ENCODE measurements at places on chromosomes 12 and 14.

- DNase-seq, result no peak
Measured at GRCh38 chr12:103043531-103044486, 86.3 kb downstream of the ASCL1 start.

DNA sequence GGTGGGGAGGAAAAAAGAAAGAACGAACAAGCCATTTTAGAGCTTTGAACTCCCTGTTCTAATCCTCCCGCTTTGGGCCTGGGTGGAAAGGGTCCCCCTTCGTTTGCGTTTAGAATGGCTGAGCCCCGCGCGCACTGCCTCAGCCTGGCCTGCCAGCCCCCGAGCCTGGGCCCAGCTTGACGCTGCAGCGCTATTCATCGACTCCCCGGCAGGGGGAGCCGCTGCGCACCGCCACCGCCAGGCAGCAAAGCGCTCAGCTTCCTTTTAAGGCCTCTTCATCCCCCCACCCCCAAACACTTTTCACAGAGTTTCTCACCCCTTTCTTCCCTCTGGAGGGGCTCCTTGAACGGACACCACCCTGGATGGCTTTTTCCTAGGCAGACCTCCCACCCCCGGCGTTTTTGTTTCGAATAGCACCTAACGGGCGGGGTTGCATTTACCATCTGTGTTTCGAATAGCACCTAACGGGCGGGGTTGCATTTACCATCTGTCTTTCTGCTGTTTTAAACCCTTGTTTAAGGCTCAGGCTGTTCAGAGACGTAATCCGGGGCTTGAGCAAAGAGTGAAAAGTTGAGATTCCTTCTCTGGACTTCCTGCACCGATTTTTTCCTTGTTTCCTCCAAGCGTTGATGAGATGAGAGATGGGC is 56.4 kb upstream of the PIWIL1 start:
- DNase-seq, result peak; percentile 14

DNA sequence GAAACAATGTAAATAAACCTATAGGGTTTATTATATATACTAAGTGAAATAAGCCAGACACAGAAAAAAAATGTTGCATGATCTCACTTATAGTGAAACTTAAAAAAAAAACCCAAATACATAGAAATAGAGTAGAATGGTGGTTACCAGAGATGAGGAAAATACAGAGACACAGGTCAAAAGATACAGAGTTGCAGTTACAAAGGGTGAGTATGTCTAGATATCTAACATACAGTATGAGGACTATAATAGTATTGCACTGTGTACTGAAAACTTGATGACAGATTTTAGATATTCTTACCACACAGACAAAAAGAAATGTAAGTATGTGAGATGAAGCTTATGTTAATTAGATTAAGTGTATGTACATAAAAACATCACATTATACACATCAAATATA is 28.1 kb downstream of the CLEC2D start:
- no peak for DNase-seq

DNA sequence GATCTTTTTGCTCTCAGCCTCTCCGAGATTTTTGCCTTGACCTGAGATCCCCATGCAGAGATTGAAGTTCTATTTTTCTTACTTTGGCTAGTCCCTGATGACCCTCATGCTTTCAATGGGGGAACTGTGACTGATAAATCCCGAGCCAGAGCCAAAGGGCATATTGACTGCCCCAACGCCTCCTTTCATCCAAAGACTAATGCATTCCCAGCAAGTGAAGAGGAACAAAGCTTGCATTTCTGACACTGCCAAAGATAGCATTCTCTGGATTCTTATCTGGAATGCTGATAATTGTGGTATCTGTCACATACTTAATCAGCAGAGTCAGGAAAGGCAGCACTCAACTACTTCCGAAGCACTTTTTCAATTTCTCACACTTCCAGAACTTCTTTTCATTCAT is 152.3 kb upstream of the EGLN3 start:
- no peak for DNase-seq

DNA sequence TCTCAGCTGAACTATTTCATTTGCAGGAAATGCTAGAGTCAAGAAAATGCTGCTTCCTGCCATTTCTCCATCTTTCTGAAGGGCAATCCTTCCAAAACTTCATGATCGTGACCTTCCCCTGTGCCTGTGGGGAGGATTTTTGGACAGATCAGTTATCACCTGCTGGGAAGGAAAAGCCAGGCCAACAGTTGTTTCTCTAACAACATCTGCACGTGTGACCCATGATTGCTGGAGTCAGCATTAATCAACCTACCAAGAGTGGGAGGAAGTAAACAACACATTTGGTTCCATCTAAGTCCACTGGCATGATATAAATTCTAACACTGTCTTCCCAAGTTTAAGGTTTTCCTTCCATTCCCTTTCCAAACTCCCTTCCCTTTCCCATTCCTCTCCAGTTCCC is 172.7 kb downstream of the APAF1 start:
- no peak for DNase-seq

GRCh38 chr12:41186026-41186425 is 2.1 kb upstream of the PDZRN4 start:
- no peak for DNase-seq

DNA sequence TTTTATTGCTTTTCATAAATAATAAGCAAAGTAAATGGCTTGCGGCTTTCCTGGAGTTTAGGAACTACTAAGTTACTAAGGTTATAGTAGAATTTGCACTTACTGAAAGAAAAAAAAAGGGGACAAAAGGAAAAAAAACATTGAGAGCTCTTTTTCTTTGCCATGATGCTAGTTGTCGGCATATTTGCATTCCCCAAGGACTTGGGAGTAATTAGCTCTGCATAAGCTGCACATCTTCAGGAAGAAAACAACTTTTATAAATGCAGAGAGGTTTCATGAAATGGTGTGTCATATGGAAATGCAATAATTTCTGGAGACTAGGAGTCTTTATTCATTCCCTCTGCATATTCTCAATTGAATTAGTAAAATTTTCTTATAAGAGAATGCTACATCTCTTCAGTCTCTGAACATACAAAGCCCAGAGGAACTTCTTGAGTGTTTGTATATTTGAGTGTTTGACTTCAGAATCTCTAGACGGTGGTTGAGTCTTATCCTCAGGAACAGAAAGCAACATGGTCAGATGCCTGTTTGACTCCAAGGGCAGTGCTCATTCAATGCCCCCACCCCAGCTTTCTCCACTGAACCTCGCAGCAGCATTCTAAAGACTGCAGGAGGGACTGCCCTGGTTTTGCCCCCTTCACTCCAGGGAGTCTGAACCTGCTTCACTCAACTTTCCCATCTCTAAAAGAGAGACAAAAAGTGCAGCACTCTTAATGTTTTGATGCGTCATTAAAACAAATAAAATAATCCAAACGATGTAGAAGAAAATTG is 158.9 kb upstream of the EEA1 start:
- DNase-seq, result no peak

DNA sequence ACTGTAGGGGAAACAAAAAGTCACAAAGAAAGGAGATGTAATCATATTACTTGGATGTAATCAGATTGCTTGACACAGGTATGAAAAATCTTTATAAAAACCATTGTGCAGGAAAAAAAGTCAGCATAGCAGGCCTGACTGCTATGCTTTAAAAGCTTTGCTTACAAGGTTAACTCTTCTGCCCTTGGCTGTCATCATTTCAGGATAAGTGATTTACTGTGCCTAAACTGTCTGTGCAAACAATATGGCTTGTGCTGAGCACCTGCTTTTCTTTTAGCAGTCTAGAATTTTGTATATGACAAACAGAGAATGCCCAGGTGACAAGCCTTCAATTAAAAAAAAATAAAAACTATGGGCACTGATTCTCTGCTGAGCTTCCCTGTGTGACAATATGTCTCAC is 63.8 kb upstream of the PLEKHG7 start:
- DNase-seq, result no peak

- no peak for DNase-seq
Measured at GRCh38 chr12:132146098-132146497, 1.8 kb downstream of the NOC4L start.

DNA sequence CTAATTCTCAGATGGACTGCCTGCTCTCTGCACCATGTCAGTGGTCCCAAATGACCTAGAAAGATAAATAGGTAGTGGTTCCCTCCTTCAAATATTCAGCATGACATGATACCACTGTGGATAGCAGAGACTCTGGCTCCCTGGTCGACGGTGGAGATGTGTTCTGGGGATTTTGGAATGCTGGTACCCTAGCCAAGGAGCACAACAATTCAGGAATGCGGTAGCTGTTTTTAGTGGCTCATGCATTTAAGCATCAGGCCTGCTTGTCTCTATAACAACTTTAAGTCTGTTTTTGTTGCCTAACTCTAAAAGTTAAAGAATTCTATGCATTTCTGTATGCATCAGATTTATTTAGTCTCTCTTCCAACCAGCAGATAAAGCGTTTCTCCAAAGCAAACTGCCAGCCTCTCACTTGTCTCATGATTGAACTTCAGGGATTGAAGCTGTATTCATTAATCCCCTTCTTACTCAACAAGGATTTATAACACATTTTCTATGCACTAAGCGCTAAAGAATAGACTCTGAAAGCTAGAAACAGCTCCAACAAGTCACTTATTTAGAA is 164.9 kb upstream of the BMP4 start:
- no peak for DNase-seq

DNA sequence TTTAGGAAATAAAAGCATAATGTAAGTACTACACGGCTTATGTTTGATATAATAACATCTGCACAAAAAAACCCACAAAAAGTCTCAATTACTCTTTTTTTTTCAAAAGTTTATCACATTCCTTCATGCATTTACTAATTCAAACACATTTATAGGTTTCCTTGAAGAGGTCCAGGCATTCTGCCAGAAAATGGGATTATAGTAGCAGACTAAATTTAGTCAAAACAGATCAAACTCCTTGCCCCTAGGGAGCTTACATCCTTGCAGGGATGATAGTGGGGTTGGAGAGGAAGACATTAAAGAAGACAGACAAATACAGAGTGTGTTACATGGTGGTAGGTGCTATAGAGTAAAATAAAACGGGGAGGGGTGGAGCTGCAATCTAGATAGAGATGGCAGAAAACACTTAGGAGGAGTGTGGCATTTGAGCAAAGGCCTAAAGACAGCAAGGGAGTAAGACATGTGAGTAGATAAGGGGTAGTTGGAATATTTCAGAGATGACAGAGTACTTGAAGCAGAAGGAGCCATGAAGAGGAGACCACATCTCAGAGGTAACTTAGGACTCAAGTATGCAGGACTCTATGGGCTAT is 266.9 kb downstream of the PPFIA2 start:
- DNase-seq, result no peak

DNA sequence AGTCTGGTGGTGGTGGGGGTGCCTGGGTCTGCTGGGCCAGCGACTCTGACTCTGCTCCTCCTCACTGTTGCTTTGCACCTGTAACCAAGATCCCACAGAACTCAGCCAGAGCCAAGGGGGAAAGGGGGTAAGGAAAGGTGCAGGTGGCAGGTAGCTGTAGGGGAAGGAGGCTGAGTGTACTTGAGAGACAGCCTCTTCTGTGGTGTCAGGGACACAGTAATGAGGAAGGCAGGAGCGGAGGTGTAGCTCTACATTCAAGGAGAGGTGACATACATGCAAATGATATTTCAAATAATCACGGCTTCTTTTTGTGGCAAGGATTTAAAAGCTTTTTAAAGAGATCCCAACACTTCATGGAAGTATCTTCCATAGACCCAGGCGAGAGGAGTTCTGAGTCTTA is 23.4 kb downstream of the TESPA1 start:
- no peak for DNase-seq

- no peak for DNase-seq
Measured at GRCh38 chr14:62674563-62675237, 370.6 kb downstream of the KCNH5 start.

DNA sequence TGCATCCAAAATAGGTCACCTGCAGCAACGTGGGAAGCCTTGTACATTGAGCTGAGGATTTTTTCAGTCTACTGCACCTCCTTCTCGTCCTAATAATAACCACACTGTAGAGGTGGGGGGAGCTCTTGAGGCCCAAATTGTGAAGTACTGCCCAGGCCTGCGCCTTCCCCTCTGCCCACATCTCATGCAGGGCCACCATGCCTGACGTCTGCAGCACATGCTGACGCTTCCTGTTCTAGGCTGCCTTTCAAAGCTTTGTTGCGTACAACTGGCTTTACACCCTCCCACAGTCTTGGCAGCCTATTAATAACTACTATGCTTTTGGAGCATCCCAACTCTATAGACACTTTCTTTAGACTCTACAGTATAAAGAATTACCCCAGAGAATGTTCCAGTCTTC is 26.5 kb upstream of the TTC7B start:
- DNase-seq, result peak; percentile 1

- no peak for DNase-seq
Measured at GRCh38 chr12:108338915-108339657, at the start of gene CMKLR1. TSS of gene CMKLR1 (minus strand) at chr12:108339311. CDS start at chr12:108293591, 45,720 bp downstream.

GRCh38 chr12:85325442-85325841 is 45.4 kb downstream of the ALX1 start:
- no peak for DNase-seq

- DNase-seq, result peak; percentile 63
Measured at GRCh38 chr14:50736932-50737419, 68.9 kb upstream of the SAV1 start.

- no peak for DNase-seq
Measured at GRCh38 chr12:128790653-128791373, 32.9 kb downstream of the SLC15A4 start.

GRCh38 chr12:68671179-68671578 is 15.6 kb upstream of the NUP107 start:
- DNase-seq, result no peak

DNA sequence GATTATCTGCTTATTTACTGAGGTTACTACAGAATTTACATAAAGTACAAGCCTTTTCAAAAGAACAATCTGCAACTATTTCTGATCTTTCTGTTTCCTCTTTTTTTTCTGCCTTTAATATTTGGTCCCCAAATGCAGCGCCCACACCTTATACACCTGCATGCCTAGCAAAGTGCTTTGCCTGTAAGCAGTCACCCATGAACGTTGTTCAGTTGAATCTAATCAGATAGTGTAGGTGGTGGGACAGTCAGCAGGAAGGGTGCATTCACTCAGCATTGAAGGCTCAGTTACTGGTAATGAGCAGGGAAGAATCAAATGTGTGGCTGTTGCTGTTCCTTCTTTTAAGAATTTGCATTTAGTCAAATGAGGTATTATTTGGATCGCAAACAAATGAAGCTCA is 108.4 kb downstream of the GPR135 start:
- DNase-seq, result no peak

GRCh38 chr14:73924337-73924736 is 25.6 kb downstream of the FAM161B start:
- no peak for DNase-seq

- DNase-seq, result no peak
Measured at GRCh38 chr12:77337362-77337761, 272.0 kb upstream of the E2F7 start.

DNA sequence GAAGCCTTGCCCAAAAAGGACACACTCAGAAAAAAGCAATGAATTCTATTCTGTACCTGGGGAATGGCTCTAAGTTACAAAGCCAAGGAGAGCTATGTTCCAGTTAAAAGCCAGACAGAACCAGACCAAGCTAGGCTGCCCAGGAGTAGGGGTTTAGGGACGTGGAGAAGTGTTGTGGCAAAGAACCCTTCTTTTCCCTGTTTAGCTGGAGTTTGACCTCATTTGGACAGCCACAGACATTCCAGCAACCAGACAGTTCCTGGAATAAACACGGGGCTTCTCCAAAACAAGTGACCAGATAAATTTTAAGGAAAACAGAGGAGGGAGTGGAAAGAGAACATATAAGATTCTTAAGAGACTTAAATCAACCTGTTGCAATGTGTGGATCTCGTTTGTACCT is 62.3 kb downstream of the GCH1 start:
- no peak for DNase-seq

GRCh38 chr12:43852744-43853143 is 16.9 kb downstream of the TMEM117 start:
- no peak for DNase-seq
